ENCODE measurements at places on chromosomes 1 and 21.

DNA sequence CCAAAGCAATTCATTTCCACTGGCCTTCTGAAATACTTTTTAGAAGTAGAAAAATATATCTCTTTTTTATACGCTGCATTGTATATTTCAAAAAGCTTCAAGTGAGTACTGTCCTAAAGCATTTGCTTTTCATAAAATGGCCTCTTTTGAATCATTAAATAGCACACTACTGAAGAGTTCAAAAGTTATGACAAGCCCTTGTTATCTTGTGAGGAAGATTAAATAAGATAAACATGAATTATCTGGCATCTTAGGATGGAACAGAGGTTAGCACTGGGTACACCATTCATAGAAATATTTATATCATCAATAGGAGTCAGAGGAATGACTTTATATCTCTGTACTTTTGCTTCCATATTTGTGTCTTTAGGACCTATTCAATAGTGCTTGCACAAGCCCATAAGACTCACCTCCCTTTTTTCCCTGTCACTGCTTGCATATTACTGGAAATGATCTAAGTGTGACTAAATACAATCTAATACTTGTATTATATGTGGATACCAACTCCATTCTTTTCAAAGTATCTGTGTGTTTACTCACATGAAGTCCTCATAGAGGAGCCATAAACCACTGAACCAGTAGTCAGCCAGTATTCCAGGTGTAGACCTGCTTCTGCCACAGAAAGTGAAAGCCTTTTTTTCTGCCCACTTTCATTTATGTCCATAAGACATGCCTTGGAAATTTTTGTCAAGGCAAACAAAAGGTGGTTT is 274.2 kb upstream of the C1orf105 start:
- no peak for DNase-seq

GRCh38 chr1:175221557-175222175 is 29.1 kb upstream of the KIAA0040 start:
- no peak for DNase-seq

GRCh38 chr1:147600119-147601111 is 59.1 kb downstream of the BCL9 start:
- peak; percentile 35 for DNase-seq

GRCh38 chr1:50421768-50422674 is 1.2 kb downstream of the DMRTA2 start:
- no peak for DNase-seq

GRCh38 chr1:178124115-178124514 is 30.2 kb downstream of the RASAL2 start:
- no peak for DNase-seq

- DNase-seq: peak; percentile 76
These were observed 3.2 kb upstream of the DENND1B start for GRCh38 chr1:197778366-197778945.

- no peak for DNase-seq
These were observed 20.3 kb upstream of the CTTNBP2NL start for GRCh38 chr1:112375701-112376100.

GRCh38 chr1:105872817-105873216 is 1183.7 kb upstream of the PRMT6 start:
- no peak for DNase-seq

GRCh38 chr1:167705250-167705649 is 16.5 kb upstream of the MPZL1 start:
- no peak for DNase-seq

GRCh38 chr1:248618878-248619277 is 16.0 kb downstream of the OR2T11 start:
- peak; percentile 62 for DNase-seq
